ENCODE measurements at places on chromosomes 12 and 14. TPM values are rescaled to one million over a fixed set of nuclear protein-coding genes. Genes with fewer than 3 reads are reported as not detected.

The DTD2 gene
- 15.3 TPM for polyA plus RNA-seq

DNA sequence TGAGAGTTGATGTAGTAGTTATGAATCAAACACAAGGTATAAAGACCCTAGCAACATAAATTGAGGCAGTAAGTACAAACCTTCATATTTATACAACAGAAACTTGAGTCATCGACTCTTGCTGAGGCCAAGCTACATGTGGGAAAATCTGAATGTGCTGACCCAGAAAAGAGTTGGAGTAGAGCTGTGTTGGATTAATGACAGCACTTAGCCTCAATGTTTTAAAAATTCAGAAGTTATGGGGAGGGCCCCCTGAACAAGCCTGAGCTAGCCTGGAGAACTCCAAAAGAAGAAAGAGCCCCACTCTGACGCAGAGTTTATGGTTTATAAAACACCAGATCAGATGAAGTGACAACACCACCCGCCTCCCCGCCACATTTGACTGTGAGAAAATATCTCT is 100.0 kb downstream of the DUSP6 start:
- no peak for DNase-seq

The RNF31 gene
- 39.1 TPM for polyA plus RNA-seq

GRCh38 chr12:13119826-13120225 is 16.4 kb upstream of the GSG1 start:
- DNase-seq: no peak

DNA sequence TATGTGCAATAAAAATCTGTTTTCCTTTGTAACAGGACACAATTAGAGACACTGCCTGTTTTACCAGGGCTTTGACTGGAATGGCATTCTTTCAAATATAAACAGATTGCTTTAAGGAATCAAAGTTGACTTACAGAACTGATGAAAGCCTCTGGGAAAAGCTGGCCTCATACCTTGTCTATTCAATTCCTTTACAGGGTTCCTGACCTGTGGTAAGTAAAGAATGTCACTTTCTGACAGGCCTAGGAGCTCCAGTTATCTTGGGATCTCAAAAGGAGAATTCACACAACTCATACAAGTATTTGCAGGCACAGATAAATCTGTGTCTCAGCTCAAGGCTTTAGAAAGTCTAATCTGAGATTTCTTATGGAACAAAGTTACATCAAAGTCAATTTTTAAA is 88.4 kb downstream of the BCAT1 start:
- no peak for DNase-seq

- peak; percentile 53 for DNase-seq
Observed at GRCh38 chr12:123150275-123150743, 581 bp downstream of the PITPNM2 start.

- DNase-seq: no peak
Observed at GRCh38 chr12:51746416-51746815, 102.1 kb downstream of the FIGNL2 start.

The HHIPL1 gene
- polyA plus RNA-seq: 0.94 TPM

GRCh38 chr14:88305528-88306322 is 17.3 kb downstream of the KCNK10 start:
- DNase-seq: no peak

DNA sequence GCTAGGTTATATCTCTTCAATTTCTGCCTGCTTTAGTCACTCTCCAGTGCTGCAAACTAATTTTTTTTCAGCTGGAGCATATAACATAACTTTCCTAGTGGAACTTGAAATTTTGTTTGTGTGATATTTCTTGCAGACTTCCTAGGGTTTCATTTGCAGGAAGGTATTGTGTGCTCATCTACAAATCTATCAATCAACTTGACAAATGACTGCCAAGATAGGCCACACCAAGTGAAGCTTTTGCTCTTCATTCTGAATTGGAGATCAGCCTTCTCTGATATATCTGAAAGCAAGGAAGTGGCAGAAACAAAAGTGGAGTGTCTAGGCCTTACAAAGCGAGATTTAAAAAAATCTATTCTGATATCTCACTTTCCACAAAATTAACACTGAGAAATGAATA is 551.1 kb upstream of the LRFN5 start:
- no peak for DNase-seq

GRCh38 chr12:76055393-76055792 is 23.8 kb upstream of the PHLDA1 start:
- no peak for DNase-seq

The LIN52 gene
- polyA plus RNA-seq: 11.1 TPM

DNA sequence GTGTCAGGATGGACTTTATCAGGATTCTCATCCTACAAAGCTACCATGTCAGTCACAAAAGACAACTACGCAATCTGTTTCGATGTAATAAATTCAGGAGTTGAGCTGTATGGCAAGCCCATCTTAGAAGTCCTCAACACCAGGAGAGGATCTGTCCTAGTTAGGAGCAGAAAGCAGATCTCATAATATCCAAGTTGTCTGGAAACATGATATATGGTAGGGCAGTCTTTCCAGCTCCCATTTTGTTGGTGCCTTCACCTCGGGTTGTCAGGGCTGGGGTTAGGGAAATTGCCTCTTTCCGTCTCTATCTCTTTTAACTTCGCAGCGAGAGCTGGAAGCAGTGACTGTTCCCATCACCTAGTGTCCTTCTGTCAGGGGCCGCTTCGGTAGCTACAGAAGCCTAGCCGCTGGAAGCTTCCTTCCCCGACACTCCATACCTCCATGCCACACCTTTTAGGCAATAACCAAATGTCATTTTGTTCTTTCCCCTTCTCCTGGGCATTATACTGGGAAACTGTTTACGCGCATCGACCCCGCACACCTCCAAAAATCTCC is 1.4 kb downstream of the NIN start:
- no peak for DNase-seq

DNA sequence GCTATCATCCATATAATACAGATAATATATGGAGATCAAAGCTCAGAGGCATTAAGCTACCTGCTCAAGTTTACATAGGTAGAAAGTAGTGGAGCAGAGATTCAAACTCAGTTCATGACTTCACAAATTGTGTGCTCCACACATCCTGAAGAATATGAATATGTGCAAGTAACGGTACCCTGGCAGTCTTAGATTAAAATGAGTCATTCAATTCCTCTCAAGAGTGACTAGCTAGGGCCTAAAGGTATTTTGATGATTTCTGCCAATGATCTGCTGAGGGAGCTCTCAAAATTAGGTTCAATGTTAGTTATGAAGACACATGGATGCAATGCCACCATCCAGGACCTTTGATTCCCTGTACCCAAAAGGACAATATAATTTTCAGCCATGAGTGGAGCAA is 58.9 kb downstream of the GRIP1 start:
- no peak for DNase-seq

The RNF212B gene
- 0.34 TPM for polyA plus RNA-seq

- no peak for DNase-seq
Observed at GRCh38 chr14:104603711-104604401, 716 bp downstream of the TMEM179 start.

GRCh38 chr12:96400631-96401075 is 414 bp upstream of the CDK17 start:
- DNase-seq: peak; percentile 22

DNA sequence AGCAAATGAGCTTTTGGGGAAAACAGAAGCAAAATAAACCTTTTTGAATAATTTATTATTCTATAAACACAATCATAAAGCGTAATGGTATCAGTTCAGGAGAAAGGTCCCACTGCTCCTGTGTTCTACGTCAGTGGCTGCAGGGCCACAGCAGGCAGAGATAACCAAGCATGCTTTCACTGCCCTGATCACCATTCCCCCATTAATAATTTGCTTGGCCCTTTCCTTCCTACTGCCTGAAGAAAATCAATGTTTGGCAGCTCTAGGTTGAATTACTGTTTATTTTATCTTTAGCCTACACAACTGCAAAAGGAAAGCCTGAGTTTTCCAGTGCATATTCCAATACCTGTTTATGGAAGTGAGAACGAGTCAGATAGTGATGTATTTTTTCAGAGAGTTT is 369.9 kb downstream of the DIO2 start:
- DNase-seq: no peak

DNA sequence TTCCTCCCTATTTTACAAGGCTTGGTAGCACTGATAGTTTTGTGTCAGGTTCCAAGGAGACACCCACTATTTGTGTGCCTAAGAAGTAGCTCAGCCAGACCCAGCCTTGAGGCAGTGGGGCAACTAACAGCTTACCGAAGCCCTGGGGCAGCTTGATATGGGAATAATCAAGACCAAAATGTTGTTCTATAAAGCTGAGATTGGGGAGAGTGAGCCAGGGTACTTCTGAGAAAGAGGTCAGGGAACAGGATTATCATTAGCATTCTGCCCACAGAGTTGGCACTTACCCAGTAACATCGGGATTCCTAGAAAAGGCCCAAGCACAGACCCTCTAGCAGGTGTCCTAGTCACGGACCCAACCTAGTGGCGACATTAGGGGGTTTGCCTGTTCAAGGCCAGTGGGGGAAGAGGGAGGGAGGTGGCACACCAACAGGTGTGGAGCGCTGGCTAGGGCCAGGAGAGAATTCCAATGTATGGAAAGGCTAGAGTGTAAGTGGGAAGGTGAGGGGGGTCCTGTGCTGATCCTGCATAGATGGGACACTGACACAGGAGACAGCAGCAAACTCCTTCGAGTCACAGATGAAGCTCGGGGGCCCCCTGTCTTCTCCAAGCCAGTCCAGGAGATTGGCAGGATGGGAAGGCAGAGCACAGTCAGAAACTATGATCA is 4.9 kb downstream of the PPP1R3E start:
- DNase-seq: no peak

DNA sequence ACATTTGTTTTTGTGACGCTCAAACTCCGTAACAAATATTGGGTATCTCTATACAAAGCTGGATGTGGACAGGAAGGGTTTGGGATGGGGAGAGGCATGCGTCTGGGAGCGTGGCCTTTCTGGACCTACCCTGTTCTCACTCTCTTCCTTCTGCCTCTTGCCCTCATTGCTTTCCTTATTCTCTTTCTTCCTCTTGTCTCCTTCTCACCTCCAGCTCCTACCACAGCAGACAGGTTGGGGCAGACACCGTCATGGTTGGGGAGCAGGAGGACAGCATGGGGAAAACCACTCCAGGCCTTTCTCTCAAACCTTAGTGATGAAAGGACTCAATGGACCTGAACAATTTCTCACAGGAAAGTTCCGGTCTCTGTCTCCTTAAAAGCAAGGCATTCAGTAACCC is 465.3 kb downstream of the RAD51B start:
- DNase-seq: no peak
